Stimulated activated memory B cell treated with anti-CD40 and anti-IgM and Interleukin-4, amounts not matched to agents 10 μg/mL and 1 μg/mL and 100 μg/mL, for 72 hours (primary cell): ENCODE measurements at places on chromosomes 4 and X.
A peak's percentile ranks its signal among the peaks of the same experiment; 100 is the strongest.

GRCh38 chr4:78372355-78372988 lies 179.1 kb upstream of the ANXA3 start:
- H3K4me1 ChIP-seq, result no peaks in the 10 kb centered on the region
- no peak for ATAC-seq
- H3K36me3 ChIP-seq, result no peaks in the 10 kb centered on the region
- H3K27ac ChIP-seq, result no peak overlapping the region
- H3K4me3 ChIP-seq, result no peak overlapping the region
- peaks cover 9% of the 10 kb centered on the region for H3K27me3 ChIP-seq

DNA sequence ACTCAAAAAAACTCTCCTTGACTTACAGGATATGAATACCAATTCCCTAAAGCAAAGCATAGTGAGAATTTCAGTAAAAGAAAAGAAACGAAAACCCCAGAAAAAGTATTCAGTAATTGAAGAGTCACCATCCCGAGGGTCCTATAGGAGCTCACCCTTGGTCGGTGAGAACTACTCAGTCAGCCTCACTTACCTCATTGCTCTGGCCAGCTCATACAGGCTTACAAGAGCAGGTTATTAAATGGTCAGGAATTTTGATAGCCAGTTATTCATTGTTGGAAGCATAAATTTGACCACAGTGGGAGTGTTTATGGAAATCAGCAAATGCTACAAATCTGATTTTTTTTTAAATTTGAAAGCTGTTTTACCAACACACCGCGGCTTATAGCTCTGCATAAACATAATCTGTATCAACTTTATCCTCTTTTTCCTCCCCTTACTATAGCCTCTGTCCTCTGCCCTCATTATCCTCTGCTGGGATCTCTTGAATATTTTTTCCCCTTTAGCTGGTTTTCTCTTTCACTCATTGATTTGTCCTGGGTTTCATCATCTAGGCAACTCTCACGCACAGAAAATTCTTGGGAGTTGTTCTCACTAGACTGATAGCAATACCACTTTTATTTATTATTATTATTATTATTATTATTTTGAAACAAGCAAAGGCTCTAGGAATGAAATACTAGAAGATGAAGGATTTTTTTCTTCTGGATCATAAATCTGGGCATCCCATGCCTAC lies 11.0 kb upstream of the CXCL2 start:
- H3K4me1 ChIP-seq, result no peaks in the 10 kb centered on the region
- no peaks in the 10 kb centered on the region for H3K36me3 ChIP-seq
- H3K27me3 ChIP-seq, result peaks cover 15% of the 10 kb centered on the region
- peak; percentile 32 for ATAC-seq
- no peak overlapping the region for H3K27ac ChIP-seq

GRCh38 chr4:10893395-10893794 lies 208.8 kb upstream of the CLNK start:
- H3K27me3 ChIP-seq, result no peaks in the 10 kb centered on the region
- no peak overlapping the region for H3K4me3 ChIP-seq
- peaks cover 24% of the 10 kb centered on the region for H3K4me1 ChIP-seq
- no peak for ATAC-seq

GRCh38 chr4:103137446-103137827 lies 37.8 kb upstream of the BDH2 start:
- H3K27ac ChIP-seq, result no peak overlapping the region
- no peak overlapping the region for H3K4me3 ChIP-seq
- ATAC-seq, result no peak
- H3K36me3 ChIP-seq, result peaks cover 5% of the 10 kb centered on the region
- H3K4me1 ChIP-seq, result peaks cover 4% of the 10 kb centered on the region

GRCh38 chr4:159298502-159298901 lies 195.6 kb downstream of the RAPGEF2 start:
- H3K27ac ChIP-seq, result no peak overlapping the region
- H3K4me1 ChIP-seq, result peaks cover 12% of the 10 kb centered on the region
- no peak for ATAC-seq
- H3K4me3 ChIP-seq, result no peak overlapping the region
- H3K27me3 ChIP-seq, result no peaks in the 10 kb centered on the region

DNA sequence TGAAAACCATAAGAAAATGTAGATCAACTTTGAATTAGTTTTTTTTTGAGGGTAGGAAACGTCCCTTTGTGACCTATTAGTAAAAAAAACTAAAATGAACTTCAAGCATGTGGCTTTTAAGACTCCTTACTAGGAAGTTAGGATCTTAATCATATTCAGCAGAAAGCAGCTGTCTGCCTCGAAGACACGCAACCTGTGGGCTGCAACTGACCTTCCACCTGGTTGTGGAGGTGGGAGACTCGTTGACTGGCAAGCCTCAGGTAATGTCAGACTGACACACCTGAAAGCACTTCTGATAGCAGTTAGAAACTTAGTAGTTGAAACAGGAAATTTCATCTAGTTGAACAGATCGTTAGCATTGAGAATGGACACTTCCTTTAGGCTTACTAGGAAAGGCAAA lies 37.4 kb downstream of the CCNG2 start:
- H3K4me1 ChIP-seq, result peaks cover 47% of the 10 kb centered on the region
- H3K27ac ChIP-seq, result peak overlapping the region; percentile 97
- peak overlapping the region; percentile 80 for H3K4me3 ChIP-seq
- H3K27me3 ChIP-seq, result no peaks in the 10 kb centered on the region
- peak; percentile 57 for ATAC-seq

DNA sequence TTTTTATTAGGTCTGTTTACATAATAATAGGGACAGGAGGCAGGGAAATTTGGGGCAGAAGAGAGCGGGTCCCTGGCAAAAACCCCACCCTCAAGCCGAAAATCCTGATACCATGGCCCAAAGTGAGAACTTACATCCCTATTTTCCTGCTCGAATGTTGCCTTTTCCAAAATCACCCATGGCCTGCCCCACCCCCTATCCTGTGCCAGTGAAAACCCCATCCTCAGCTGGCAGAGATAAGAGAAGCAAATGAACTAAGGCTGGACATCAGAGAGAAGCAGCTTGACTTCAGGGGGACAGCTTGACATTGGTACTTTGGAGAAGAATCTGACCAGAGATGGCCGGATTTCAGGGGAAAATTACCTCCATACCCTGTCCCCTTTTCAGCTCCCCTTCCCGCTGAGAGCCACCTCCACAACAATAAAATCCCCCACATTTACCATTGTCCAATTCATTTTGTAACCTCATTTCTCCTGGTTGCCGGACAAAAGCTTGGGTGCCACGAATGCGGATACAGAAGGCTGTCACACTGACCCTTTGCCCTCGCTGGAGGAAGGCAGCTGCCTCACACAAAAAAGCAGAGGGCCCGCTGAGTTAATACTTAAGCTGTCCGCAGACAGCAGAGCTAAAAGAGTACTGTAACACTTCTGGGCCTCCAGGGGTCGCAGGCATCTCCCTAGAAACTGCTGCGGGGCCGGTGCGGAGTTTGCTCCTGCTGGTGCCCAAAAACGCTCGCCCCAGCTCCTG lies 196.2 kb downstream of the SNCA start:
- H3K4me3 ChIP-seq, result no peak overlapping the region
- no peak overlapping the region for H3K27ac ChIP-seq
- H3K4me1 ChIP-seq, result no peaks in the 10 kb centered on the region

DNA sequence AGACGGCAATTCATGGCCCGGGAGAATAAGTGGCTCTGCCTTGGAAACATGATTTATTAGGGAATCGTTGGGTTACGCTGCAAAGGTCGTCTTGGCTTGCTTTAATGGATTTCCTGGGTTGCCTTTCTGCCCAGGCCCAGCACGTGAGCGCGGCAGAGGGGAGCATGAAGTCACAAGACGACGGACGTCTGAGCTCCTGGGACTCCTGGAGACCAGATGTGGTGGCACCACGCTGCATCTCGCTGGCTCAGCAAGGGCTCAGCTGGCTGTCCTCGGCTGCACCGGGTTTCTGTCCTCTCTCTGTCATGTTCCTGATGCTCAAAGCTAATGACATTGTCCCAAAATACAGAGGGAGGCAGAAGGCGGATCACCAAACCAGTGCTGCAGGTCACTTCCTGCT lies 61.2 kb downstream of the C4orf50 start:
- no peaks in the 10 kb centered on the region for H3K36me3 ChIP-seq
- H3K27me3 ChIP-seq, result no peaks in the 10 kb centered on the region
- no peaks in the 10 kb centered on the region for H3K4me1 ChIP-seq

GRCh38 chrX:41935832-41936231 lies 12.5 kb upstream of the CASK start:
- no peak overlapping the region for H3K27ac ChIP-seq
- H3K36me3 ChIP-seq, result no peaks in the 10 kb centered on the region
- no peaks in the 10 kb centered on the region for H3K27me3 ChIP-seq
- no peak overlapping the region for H3K4me3 ChIP-seq
- ATAC-seq, result no peak
- H3K4me1 ChIP-seq, result no peaks in the 10 kb centered on the region

- H3K4me1 ChIP-seq, result peaks cover 8% of the 10 kb centered on the region
- no peak overlapping the region for H3K27ac ChIP-seq
- H3K27me3 ChIP-seq, result peaks cover 30% of the 10 kb centered on the region
- no peaks in the 10 kb centered on the region for H3K36me3 ChIP-seq
These were observed 97.0 kb upstream of the LNX1 start for GRCh38 chr4:53688186-53688790.

- H3K27me3 ChIP-seq, result no peaks in the 10 kb centered on the region
- no peak for ATAC-seq
- H3K4me1 ChIP-seq, result peaks cover 4% of the 10 kb centered on the region
- no peaks in the 10 kb centered on the region for H3K36me3 ChIP-seq
- no peak overlapping the region for H3K27ac ChIP-seq
These were observed 133.2 kb upstream of the ADAMTS3 start for GRCh38 chr4:72701987-72702819.
